ENCODE measurements at places on chromosomes 6 and 20.
A peak's percentile ranks its signal among the peaks of the same experiment; 100 is the strongest.

- no peak for DNase-seq
Measured at GRCh38 chr20:55935448-55936208, 69.7 kb downstream of the CBLN4 start.

- DNase-seq: no peak
Measured at GRCh38 chr6:52117352-52117751, 29.9 kb upstream of the PKHD1 start.

DNA sequence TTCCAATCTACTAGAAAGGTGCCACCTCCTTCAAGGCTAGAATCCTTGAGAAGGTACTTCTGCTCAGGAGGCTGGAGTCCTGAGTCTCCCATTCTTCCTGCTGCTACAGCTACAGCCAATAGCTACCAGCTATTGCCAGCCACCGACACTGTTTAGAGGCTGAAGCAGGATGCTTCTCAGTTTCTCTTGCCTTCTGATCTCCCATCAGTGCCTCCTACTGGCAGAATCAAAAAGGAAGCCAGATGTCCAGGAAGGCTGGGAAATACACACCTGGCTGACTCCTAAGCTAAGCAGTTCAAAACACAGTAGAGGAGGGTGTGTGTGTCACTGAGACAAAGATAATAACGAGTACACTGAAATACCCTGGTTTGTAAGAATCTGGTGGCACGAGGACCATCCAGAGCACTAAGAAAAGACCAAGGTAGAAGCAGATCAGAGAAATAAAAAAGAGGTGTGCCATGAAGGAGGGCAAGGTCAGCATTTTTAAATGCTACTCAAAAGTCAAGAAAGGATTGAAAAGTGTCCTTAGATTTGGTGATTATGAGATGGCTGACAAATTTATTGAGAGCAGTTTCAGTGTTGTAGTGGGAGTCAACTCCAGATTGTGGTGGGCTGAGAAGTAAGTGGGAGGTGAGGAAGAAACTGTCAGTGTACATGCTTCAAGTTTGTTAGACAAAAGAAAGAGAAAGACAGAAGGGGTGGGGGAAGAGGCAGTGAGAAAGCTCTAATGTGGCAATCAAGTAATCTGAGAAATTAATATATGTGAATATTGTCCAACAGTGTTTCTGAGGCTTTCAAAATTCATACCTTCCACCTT is 2.3 kb upstream of the HLA-DMA start:
- DNase-seq: no peak

DNA sequence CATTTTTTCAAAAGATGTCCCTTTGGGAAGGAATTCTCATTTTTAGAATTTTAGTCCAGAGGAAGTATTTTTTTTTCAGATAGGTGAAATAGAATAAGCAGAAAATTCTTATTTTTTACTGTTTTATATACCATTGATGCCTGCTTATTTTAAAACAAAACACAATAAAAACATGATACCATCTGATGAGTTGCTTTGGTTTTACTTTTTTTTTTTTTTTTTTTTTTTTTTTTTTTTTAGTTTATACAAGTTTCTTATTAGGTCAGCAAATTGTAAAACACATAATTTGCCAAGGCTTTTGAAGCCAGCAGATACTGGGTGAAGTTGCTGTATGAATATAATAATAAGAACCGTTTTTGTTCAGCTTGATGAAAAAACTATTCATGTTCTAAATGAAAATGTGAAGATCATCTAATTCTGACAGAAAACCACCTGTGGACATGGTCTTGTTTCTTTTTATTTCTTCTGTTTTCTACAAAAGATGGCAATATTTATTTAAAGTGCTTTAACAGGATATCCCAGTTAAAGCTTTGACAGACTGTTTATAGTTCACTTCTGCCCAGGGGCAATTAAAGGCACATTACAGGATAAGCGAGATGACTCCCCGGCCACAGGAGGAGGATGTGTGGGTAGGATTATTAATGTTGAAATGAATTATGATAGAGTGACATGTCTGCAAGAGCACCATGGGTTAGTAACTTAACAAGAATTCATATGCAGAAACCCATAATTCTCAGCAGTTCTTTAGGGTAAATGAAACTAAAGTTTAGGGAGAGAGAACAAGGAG is 31.1 kb downstream of the MYB start:
- no peak for DNase-seq

DNA sequence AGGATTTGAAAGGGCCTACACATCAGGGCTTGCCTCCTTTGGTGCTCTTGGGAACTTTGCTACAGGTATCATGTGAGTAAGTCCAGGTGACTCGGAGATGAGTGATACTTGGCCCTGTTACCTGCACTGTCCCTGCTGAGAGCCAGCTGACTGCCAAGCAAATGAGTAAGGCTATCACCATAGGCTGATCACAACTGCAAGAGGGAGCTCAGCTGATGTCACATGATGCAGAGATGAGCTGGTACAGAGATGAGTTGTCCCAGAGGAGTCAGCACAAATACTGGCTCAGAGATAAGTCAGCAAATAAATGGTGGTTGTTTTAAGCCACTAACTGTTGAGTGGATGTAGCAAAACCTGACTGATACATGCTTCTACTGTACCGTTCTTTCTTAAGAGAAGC is 41.4 kb downstream of the LAMP5 start:
- DNase-seq: no peak

GRCh38 chr20:59232618-59233017 is 67.8 kb upstream of the EDN3 start:
- no peak for DNase-seq

DNA sequence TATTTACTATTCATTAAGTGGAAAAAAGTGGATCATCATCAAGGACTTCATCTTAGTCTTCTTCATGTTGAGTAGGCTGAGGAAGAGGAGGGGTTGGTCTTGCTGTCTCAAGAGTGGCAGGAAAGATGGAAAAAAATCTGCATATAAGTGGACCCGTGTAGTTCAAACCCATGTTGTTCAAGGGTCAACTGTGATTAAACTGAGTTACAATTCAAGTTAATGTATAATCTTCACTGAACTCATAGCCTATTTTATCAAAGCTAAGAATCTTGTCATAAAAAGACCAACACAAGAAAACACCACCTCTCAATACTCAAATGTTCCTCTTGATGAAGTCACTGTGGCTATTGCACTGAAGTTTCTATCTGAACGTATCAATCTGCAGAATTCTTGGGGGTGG is 260.2 kb downstream of the FNDC1 start:
- no peak for DNase-seq

DNA sequence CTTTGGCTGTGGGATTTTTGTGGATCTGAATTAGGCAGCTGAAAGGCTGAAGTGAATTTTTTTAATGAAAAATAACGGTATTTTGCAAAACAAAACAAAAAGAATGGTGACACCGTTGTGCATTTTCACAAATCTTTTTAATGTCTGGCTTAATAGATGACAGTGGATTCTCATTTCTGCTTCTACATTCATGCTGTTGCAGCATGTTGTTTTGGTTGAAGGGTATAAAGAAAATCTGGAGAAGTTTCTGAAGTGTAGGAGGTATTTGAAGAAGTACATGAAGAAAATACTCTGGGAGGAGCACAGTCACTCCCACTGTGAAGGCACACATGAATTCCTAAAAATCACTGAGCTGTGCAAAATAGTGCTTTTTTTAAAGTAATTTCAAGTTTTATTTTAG is 3.1 kb upstream of the MAP3K5 start:
- DNase-seq: no peak

- DNase-seq: no peak
Measured at GRCh38 chr6:163756079-163756478, 341.6 kb downstream of the QKI start.

DNA sequence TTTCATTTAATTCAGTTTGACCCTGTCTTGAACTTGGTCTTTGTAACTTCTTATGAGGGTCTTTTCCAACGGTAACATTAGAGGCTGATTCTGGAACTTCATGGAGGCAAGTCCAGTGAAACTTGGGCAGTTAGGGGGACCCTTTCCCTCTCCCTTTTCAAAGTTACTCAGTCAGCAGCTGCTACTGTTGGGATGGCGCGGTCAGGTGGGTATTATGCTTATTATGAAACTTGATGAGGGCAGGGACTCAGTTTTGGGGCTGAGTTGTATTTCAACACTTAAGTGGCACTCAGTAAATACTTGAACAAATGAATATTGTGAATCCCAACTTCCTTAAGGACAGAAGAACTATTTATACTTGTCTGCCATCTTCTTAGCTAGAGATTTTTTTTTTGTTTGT is 20.8 kb downstream of the TOP1 start:
- no peak for DNase-seq

- no peak for DNase-seq
Measured at GRCh38 chr6:154123155-154123956, 84.3 kb downstream of the OPRM1 start.

DNA sequence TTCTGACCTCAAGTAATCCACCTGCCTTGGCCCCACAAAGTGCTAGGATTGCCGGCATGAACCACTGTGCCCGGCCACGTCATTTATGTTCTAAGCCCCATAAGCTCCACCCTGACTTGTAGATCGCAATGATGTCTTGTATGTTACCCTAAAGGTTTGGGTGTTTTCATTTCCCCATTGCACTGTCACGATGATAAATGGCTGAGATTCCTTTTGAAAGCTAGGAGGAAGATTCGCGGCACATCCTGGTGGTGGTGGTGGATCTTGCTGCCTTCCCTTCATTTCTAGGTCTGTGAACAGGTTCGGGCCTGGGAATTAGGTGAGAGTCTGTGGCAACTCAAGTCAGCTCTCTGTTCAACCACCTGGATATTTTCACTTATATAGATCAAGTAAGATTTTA is 28.3 kb downstream of the MUC22 start:
- no peak for DNase-seq

DNA sequence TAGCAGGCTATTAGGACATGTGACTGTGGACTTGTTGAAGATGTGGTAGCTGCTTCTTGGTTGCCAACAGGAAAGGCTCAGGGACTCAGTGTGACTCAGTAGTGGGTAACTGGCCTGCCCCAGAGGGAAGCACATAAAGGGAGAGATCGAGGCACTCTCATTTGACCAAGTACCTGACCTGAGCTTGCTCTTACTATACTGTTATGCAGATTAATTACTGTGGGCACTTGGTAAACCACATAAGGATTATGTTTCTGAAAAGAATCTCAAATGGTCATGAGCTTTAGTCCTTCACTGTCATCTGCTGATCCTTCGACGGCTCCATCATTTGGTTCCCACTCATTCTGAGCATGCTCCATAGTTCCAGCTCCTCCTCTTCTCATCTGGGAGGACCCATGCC is 48.2 kb upstream of the RPL7L1 start:
- DNase-seq: no peak

- DNase-seq: no peak
Measured at GRCh38 chr6:14645841-14646240, 528.3 kb downstream of the CD83 start.

DNA sequence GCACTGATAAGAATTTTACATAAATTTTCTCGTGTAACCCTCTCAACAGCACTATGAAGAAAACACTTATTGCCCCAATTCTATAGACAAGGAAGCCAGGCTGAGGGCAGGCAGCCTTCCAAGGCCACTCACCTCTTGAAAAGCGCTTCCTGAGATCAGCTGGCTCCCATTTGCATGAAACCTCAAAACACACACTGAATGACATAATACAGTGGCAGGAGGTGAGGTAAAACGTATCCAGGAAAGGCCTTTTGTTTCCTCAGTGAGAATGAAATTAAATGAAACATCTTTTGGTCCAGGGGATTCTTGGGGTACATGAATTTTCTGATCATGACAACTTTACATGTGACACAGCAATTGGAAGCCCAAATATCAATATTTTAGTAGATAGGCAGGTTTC is 112.5 kb downstream of the WDR27 start:
- DNase-seq: no peak

DNA sequence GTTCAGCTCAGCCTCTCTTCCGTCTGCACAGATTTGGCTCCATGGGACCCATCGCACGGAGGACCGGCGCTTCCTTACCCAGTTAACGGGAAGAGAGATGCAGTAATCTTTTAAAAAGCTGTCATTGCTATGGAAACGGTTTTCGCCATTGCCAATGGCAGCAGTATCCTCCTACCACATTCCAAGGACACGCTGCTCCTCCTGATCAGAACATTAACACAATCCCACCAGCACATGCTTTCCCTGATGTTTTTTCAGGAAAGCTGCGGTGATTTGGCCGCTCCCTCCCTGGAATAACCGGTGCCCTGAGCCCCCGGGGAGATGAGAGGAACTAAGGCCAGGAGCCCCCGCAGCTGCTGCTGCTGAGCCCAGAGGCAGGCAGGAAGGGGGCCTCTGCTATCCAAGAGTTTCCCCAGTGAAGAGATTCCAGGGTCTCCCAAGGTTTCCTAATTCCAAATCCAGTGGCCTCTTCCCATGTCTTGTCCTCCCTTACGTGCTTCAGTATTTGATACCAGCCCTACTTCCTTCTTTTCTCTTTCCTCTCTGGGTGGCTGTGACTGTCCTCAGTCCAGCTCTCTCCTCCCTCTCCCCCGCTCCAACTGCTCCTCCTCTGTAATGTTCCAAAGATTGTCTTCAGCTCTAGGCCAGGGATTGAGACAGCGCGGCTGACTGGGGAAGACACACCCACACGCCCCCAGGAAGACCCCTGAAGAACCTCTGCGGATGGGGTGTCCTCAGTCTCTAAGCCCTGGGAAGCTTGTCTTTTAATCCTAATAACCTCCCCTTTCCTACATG is 2.6 kb downstream of the BNIP5 start:
- no peak for DNase-seq

DNA sequence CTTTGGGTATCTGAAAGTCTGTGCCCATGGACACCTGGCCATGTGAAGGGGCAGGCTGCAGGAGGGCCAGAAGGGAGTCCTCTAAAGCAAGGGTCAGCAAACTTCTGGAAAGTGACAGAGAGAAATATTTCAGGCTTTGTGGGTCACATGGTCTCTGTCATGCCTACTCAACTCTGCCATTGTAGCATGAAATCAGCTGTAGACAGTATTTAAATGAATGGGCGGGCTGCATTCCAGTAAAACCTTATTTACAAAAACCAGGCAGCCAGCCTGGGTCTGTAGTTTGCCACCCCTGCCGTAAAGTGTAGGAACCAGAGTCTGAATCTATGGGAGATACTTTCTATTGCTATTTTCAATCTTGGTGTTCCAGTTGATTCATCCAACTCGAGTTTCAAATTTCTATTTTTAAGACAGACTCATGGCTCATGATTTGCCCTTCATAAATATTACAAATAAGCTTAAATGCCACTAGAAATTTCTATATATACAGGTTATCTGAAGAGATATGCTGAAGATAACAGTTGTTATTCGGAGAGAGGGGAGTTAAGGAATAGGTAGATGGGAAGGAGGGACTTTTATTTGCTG is 19.0 kb upstream of the ADGRF4 start:
- DNase-seq: no peak

- no peak for DNase-seq
Measured at GRCh38 chr20:41152108-41152757, 14.9 kb downstream of the PLCG1 start.

GRCh38 chr6:33770124-33770832 is 18.7 kb downstream of the LEMD2 start:
- DNase-seq: no peak

- DNase-seq: peak; percentile 50
Measured at GRCh38 chr20:41145821-41146620, 8.7 kb downstream of the PLCG1 start.

- DNase-seq: no peak
Measured at GRCh38 chr20:46936415-46937156, 41.9 kb downstream of the EYA2 start.

GRCh38 chr6:88477413-88477812 is 311.3 kb upstream of the CNR1 start:
- DNase-seq: no peak

GRCh38 chr20:32877507-32877906 is 18.8 kb downstream of the EFCAB8 start:
- no peak for DNase-seq

Measured in substantia nigra (tissue), 51 donors.